ENCODE measurements at places on chromosomes 2 and 18.

GRCh38 chr2:57906152-57906732 is 140.4 kb upstream of the VRK2 start:
- DNase-seq = no peak

GRCh38 chr18:63603772-63604171 is 16.6 kb downstream of the SERPINB13 start:
- no peak for DNase-seq

GRCh38 chr2:6068429-6068828 is 376.2 kb downstream of the SOX11 start:
- DNase-seq = no peak

- DNase-seq = no peak
Measured at GRCh38 chr2:165793161-165793778, 777 bp downstream of the GALNT3 start.

DNA sequence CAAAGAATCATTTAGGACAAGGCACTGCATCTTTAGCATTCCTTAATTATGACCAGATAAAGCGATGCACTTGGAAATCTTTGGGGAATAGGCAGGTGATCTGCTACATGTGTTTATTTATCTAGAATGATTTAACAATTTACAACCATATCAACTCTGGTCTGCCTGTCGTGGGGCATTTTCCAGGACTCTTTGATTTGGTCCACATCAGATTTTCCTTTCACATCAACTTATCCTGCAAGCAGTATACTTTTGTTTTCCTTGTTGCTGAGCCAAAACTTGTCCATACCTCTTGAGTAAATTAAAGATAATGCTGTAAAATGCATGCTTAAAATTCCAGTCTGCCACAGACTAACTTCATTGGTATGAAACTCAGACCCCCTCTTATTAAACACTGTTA is 312.4 kb upstream of the TCF4 start:
- DNase-seq = no peak

- no peak for DNase-seq
Measured at GRCh38 chr2:147509821-147510220, 335.0 kb upstream of the ACVR2A start.

DNA sequence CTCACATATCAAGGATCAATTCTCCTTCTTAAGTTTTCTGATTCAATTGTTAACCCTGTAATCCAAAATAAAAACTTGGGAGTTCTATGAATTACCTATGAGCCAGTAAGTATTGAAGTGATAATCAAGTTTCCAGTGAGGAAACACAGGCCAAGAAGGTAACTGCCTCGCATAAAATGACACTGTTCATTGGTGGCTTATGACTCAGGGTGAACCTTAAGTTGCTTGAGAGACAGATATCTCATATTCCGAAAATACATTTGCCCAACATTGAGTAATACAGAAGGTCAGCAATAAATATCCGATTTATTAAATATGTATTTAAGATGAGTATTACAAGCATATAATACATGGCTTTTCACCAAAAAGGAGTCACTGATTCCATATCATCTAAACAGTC is 31.9 kb downstream of the PSME4 start:
- DNase-seq = no peak

GRCh38 chr18:31490387-31490786 is 7.6 kb upstream of the DSG2 start:
- DNase-seq = no peak
